ENCODE measurements at places on chromosomes 2 and 18. TPM values are rescaled to one million over a fixed set of nuclear protein-coding genes. Genes with fewer than 3 reads are reported as not detected.

PDE1A gene
- total RNA-seq: 4.0 TPM

TGFA gene
- total RNA-seq: 30.8 TPM

ITM2C gene
- 2,247 TPM for total RNA-seq

CHMP3 gene
- total RNA-seq: 190 TPM

ECEL1 gene
- not detected for total RNA-seq

NYAP2 gene
- not detected for total RNA-seq

DNA sequence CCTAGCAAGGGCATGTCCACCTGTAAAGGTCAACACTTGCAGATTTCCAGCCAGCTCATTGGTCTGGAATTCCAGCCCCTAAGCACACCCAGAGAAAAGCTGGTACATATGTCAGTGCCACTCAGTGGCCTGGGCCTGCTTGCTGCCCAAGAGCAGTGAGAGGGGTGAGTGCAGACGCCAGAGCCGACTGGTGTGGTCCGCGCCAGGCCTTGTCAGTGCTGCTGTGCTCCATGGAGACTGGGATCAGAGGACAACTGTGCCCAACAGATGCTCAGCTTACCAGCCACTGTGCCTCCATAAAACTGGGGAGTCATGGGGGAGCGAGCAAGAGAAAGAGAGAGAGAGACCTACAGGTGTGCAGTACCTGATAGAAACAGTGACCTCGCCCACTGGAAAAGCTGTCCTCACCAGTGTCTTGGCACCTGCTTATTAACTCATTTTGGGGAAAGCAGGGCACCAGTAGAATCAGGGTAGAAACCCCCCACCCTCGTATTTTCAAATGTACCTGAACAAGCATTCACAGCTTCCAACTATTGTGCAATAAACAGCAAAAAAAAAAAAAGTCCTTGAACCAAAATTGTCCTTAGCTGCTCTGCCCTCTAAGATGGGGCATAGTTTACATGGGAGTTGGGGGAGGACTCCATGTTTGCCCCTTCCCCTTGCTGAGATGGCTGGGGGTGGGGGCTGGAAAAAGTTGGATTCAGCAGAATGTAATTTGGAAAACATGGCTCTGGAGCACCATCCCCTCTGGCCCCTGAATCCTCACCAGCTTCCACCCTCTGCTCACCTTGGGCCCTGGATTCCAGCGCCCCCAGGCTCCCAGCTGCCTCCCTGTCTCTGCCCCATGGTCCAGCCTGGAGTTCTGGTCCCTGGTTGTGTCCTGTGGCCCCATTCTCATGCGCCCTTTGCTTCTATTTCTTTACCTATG, 1.4 kb upstream of the SP140L start:
- no peak for DNase-seq

DNA sequence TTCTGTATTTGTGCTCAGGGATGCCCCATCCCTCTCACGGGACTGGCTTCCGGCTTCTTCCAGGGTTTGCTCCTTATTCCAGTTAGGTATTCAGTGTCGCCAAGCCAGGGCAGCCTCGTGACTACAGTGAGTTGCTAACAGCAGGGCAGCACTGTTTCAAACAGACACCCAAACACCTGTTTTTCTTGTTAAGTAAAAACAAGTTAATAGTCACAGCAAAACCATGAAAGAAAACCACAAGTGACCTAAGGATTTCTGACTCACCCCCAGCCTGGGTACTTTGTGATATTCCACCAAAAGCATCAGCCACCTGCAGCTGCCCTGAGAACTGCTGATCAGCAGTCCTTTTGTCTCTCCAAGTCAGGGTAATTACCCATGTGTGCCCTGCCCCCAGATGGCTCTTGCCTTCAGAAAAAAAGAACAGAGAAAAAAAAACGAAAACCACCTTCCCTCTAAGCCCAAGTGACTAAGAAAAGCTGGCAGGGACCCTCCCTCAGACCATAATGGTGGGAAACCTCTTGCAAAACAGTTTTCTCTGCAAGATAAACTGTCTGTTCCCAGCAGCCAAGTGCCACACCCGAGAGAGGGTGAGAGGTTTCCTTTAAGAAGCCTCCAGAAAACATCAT, 178.2 kb downstream of the ANAPC1 start:
- no peak for DNase-seq

- no peak for DNase-seq
These were observed 101.5 kb upstream of the GPC1 start for GRCh38 chr2:240333985-240334384.

DNA sequence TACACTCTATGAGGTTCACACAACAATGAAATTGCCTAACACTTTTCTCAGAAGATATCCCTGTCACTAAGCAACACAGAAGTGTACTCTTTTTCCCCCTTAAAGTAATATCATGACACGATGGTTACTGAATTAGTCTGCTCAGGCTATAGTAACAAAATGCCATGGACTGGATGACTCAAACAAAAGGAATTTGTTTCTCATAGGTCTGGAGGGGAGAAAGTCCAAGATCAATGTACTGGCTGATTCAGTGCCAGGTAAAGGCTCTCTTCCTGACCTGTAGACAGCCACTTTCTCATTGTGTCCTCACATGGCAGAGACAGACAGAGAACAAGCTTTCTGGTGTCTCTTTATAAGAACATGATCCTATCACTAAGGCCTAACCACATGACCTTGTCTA, 211.9 kb downstream of the RBM43 start:
- no peak for DNase-seq

- no peak for DNase-seq
These were observed 20.9 kb upstream of the TEX44 start for GRCh38 chr2:231571661-231572191.

GRCh38 chr2:20422402-20423271, 24.2 kb upstream of the RHOB start:
- no peak for DNase-seq

GRCh38 chr2:190382851-190383250, 25.3 kb upstream of the MFSD6 start:
- no peak for DNase-seq

DNA sequence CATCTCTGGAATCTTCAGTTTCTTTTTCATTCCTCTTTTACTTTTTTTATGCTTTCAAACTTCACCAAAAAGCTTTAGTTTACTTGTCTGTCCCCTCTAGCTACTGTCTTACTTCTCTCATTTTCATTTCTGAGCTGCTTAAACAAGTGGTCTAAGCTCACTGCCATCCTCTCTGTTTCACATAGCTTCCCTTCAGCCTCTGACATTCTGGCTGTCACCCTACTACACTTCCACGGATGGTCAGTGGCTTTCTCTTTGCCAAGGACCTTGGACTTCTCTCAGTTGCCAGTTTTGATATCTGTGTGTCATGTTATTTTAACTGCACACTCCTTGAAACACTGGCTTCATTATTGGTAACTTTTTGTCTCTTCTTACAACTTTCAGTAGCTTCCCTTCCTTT, 176.1 kb downstream of the IKZF2 start:
- no peak for DNase-seq
